ENCODE measurements at places on chromosomes 4 and X. TPM values are rescaled to one million over a fixed set of nuclear protein-coding genes. Genes with fewer than 3 reads are reported as not detected.

GRCh38 chr4:25981749-25982148 lies 67.7 kb downstream of the SMIM20 start:
- peaks cover 13% of the 10 kb centered on the region for H3K4me1 ChIP-seq
- no peaks in the 10 kb centered on the region for H3K36me3 ChIP-seq
- H3K27me3 ChIP-seq, result peaks cover 7% of the 10 kb centered on the region

DNA sequence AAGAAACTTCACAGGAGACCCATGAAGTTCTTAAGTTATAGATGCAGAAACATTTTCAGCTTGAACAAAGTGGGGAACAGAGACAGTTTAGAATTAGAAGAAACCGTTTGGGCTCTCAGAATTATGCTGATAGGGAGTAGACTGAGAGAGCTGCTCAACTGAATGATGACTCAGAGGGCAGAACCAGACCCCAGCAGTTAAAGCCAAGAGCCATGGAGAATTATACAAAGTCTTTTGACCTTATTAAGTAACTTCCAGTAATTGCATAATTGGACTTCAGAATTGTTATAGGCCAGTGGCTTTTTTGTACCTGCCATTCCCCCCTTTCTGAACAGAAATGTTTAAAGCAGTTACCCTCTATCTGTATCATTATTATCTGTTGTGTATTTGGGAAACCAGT lies 642.1 kb downstream of the CCSER1 start:
- no peaks in the 10 kb centered on the region for H3K4me1 ChIP-seq
- H3K36me3 ChIP-seq, result no peaks in the 10 kb centered on the region
- H3K27me3 ChIP-seq, result peaks cover 1% of the 10 kb centered on the region

The TBX22 gene
- 0.36 TPM for total RNA-seq

The H2BW1 gene
- not detected for total RNA-seq
